HT1080 (cell line): ENCODE measurements at places on chromosomes 3 and 15. TPM values are rescaled to one million over a fixed set of nuclear protein-coding genes. Genes with fewer than 3 reads are reported as not detected.

NDN gene
- total RNA-seq = 3.7 and 4.0 TPM in 2 replicates

TUBGCP4 gene
- 19.3 and 23.4 TPM in 2 replicates for total RNA-seq

SMCO1 gene
- 0.14 TPM in 1 of 2 replicates, not detected in the other for total RNA-seq

AMIGO3 gene
- 2.0 and 3.2 TPM in 2 replicates for total RNA-seq

RTP4 gene
- total RNA-seq = 0.26 and 0.60 TPM in 2 replicates

CCRL2 gene
- total RNA-seq = 2.6 and 3.7 TPM in 2 replicates

APOD gene
- not detected in 2 replicates for total RNA-seq

IGSF11 gene
- not detected in 2 replicates for total RNA-seq

SKOR1 gene
- total RNA-seq = not detected in 2 replicates

PGBD4 gene
- 2.9 and 3.0 TPM in 2 replicates for total RNA-seq

CCK gene
- 1.1 TPM in 1 of 2 replicates, not detected in the other for total RNA-seq

LINGO1 gene
- total RNA-seq = 0.10 and 0.56 TPM in 2 replicates

IL20RB gene
- 1.1 TPM in 2 replicates for total RNA-seq

GRM7 gene
- total RNA-seq = 0.13 and 0.27 TPM in 2 replicates

FANCD2OS gene
- not detected in 2 replicates for total RNA-seq

TNK2 gene
- 31.7 and 33.3 TPM in 2 replicates for total RNA-seq

BSN gene
- total RNA-seq = 0.07 and 0.18 TPM in 2 replicates

ARIH2 gene
- 109 and 119 TPM in 2 replicates for total RNA-seq

MYO5A gene
- 31.3 and 33.7 TPM in 2 replicates for total RNA-seq

GOLGA8Q gene
- 0.10 TPM in 1 of 2 replicates, not detected in the other for total RNA-seq
